ENCODE measurements at places on chromosomes 4 and X.

DNA sequence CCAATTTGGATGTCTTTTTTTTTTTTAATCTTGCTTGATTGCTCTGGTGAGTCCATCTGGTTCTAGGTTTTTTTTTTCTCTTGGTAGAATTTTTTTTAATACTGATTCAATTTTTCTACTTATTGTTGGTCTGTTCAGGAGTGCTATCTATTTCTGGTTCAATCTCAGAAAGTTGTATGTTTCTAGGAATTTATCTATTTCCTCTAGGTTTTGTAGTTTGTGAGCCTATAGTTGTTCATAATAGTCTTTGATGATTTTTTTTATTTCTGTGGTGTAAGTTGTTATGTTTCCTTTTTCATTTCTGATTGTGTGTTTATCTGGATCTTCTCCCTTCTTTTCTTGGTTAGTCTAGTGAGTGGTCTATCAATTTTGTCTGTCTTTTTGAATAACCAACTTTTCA, 129.6 kb downstream of the FAM13A start:
- DNase-seq = no peak

- DNase-seq = no peak
These were observed 2.2 kb upstream of the MSANTD1 start for GRCh38 chr4:3246458-3247398.

DNA sequence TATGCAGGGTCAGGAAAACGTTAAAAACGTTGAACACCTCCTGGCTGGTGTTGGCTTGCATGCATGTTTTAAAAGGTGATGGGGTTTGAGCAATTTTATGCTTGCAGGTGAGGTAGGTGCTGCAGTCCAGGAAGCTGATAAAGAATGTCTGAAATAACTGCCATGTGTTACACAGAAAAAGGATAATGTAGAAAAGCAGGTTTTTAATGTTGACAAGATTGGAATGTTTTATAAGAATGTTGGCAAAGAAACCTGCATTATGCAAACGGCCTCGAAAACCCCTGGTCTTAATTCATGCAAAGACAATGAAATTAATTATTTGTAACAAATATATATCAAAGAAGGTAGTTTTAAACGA, 723.7 kb upstream of the AGA start:
- no peak for DNase-seq

- DNase-seq = no peak
These were observed 9.0 kb downstream of the ZNF275 start for GRCh38 chrX:153342762-153343558.

GRCh38 chr4:25190407-25190806, 30.2 kb upstream of the SEPSECS start:
- no peak for DNase-seq

GRCh38 chr4:139910106-139910505, 243.9 kb downstream of the MAML3 start:
- no peak for DNase-seq

DNA sequence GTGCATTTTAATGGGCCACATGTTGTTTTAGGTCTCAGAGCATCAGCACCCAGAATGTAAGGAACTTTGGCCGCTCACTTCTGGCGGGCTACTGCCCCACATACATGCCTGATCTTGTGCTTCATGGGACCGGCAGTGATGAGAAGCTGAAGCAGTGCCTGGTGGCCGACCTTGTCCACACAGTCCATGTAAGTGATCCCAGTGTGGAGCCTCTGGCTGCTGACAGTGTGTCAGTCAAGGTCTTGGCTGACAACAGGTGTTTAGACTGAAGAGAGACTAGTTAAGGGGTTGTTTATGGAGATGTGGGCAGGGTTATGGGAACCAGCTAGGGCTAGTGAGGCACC, 101.4 kb downstream of the FNIP2 start:
- no peak for DNase-seq

- no peak for DNase-seq
These were observed 271.0 kb downstream of the AFF2 start for GRCh38 chrX:148771440-148771839.

DNA sequence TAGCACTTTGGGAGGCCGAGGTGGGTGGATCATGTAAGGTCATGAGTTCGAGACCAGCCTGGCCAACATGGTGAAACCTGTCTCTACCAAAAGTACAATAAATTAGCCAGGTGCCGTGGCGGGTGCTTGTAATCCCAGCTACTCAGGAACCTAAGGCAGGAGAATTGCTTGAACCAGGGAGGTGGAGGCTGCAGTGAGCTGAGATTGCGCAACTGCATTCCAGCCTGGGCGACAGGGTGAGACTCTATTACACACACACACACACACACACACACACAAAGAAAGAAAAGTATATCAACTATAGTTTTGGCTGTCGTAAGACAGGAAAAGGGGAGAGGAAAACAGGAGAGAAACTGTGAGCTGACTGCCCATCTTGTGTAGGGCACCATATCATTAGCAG, 171.7 kb downstream of the ADAMTS3 start:
- peak; percentile 30 for DNase-seq

DNA sequence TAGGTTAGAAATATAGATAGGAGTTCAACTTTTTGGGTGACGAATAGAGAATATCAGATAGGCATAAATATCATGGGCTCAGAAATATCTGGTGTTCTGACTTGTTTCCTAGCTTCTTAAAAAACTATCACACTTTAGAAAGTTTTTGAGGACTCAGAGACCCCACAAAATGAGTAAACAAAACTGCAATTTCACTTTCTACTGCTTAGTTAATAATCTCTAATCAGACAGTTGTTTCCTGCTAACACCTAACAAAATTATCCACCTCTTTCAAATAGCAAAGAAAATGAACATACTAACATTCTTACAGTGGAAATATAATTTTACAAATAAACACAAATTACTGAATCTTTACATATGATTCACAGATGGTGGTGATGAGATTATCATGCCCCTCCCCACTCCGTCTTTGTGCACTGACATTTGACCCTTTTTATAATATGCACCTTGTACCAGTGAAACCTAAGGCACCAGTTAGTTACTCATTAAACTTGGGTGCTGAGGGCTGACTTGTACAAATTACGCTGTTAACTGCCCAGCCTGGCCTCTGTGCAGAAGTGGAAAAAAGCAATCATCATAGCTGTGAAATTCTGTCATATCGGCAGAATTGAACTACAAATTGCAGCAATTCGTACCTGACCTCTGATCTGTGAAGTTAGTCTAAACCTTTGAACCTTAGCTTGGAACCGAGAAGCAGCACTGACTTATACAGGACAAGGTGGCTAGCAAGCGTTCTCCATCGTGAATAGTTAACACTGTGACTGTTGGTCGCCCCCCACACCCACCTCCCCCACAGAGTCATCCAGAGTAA, 138.7 kb downstream of the CHRNA9 start:
- DNase-seq = no peak

GRCh38 chrX:115214151-115214550, 19.7 kb downstream of the LRCH2 start:
- no peak for DNase-seq

DNA sequence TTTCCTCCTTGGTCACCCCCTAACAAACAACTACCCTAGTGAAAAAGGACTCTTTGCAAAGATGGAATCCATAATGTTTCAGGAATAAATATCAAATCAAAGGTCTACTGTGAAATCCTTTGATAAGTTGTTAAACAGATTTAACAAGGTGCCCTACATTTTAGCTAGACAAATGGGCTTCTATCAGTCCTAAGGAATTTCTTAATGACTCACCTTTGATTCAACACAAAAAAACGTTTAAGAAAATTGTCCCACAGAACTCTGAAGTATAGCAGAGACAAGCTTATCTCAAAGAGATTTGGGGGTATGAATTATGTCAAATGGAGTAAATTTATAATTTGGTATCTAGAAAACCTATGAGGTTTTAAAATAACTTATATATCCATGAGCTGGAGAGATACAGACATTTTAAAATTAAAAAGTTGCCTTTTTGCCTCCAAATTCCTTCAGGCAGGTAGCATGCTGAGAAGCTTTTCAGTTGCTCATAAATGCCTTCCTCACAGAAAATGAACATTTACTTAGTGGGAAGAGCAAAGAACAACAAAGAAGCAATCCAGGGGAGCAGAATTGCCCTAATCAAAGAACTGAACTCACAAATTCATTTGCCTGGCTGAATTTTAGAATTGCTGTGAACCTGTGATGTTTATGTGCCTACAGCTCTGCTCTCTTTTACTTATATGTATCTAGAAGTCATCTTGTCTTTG, 649.3 kb downstream of the STPG2 start:
- DNase-seq = peak; percentile 2

DNA sequence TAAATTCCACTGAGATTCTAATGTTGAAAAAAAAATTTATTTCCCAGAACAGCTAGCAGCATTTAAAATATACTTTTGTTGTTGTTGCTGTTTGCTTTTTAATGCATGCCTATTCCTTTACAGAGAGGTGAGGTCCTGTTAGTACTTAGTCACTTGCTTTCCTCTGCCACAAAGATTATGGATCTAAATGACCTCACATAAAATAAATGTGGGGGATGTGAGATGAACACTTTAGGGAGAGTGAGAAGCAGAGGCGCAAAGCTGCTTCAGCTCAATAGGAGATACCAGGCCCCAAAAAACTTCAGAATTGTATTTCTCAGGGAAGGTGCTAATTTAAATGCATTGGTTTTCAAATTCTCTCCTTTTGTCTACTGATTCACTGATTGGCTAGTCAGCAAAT, 4.0 kb downstream of the LDB2 start:
- DNase-seq = no peak

DNA sequence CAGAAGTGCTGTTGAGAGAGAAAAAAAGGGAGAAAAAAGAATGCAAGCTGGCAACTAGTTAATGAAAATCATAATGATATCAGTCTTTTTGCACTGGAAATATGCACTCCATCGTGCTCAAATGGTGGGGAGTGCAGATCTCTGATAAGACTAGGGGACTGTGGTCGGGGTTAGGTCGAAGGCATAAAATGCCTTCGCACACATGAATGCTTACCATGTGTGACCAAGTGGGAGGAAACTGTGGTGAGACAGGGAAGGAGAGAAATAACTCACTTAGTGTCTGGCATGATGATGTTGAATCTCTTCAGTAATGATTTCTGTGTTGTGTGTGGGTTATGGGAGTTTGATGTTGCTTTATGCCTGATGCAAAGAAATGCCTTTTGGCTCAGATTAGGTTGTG, 358.9 kb downstream of the FBXO8 start:
- DNase-seq = no peak

DNA sequence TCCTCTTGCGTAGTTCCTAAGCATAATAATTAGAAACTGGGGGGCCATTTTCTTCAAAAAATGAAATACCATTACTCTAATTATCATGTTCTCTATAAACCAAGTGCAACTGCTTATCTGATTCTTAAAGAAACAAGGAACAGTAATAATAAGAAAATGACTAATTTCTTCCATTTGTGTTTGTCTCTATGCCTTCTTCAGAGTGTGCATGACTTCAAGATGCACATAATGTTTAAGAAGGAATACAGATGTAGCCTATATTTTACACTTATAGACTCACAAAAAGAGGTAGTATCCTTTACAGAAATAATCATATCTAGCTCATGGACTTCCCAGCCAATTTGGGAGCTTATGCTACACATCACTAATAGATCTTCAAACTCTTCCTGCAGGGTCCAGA, 131.7 kb downstream of the CHRNA9 start:
- no peak for DNase-seq

DNA sequence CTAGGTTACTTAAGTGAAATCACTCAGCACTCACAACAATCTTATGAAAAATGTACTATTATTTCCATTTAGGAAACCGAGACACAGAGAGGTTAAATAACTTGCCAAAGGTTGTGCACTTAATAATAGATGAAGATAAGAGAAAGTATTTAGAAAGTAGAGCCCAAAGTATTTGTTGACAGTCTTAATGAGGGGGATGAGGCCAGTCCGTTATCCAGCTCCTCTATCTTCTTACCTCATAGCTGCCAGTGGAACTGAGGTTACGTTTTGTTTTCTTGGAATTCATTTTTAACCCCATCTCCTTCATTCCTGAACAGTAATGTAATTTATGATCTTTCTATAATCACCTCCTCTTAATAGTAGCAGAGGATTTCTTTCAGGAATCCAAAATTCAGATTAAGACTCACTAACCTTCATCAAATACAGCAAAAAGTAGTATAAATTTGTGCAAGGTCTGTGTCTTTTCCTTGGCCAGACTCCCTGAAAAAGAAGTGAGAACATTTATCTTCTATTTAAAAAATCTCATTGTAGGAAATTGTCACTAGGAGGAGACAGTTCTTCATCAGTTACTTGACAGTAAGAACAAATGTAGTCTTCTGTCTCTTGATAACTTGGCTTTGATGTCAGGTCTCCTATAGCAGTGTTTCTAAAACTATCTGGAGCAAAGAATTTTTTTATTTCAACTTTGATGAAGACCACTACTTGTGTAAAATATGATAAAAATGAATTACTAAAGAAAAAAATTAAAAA, 35.5 kb downstream of the F8 start:
- no peak for DNase-seq

GRCh38 chr4:136750897-136751296, 781.4 kb downstream of the PCDH18 start:
- DNase-seq = peak; percentile 11

Data from fibroblast of upper back skin (primary cell).